ENCODE measurements at places on chromosomes 13 and 19. TPM values are rescaled to one million over a fixed set of nuclear protein-coding genes. Genes with fewer than 3 reads are reported as not detected.

Gene ZNF560
- polyA plus RNA-seq = 0.05 TPM

Gene IZUMO2
- polyA plus RNA-seq = not detected

Gene IGFL1
- not detected for polyA plus RNA-seq

Gene ARRDC5
- polyA plus RNA-seq = 0.41 TPM

Gene IRS2
- polyA plus RNA-seq = 1.8 TPM

Gene MAST3
- polyA plus RNA-seq = 9.5 TPM

Gene KLF5
- 67.7 TPM for polyA plus RNA-seq

Gene ZNF419
- 12.7 TPM for polyA plus RNA-seq

Gene PRR36
- 2.9 TPM for polyA plus RNA-seq

DNA sequence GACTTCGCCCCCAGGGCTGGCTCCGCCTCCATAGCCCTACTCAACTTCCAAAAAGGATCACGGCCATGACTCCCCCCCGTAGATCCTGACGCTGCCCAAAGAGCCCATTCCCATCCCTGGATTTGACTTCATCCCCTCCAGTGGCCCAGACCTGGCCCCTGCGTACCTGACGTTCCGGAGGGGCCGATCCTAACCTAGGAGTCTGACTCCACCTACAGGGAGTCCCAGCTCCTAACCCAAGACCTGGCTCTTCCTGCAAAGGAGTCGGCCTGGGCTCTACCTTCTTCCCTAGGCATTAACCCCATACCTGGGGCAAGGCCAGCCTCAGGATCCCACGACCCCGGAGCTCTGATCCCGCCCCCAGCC is 10.8 kb downstream of the STAP2 start:
- DNase-seq = no peak

- no peak for DNase-seq
These were observed 595 bp downstream of the XAB2 start for GRCh38 chr19:7628589-7629311.

- DNase-seq = no peak
These were observed 13.1 kb downstream of the CEBPA start for GRCh38 chr19:33289261-33289660.

DNA sequence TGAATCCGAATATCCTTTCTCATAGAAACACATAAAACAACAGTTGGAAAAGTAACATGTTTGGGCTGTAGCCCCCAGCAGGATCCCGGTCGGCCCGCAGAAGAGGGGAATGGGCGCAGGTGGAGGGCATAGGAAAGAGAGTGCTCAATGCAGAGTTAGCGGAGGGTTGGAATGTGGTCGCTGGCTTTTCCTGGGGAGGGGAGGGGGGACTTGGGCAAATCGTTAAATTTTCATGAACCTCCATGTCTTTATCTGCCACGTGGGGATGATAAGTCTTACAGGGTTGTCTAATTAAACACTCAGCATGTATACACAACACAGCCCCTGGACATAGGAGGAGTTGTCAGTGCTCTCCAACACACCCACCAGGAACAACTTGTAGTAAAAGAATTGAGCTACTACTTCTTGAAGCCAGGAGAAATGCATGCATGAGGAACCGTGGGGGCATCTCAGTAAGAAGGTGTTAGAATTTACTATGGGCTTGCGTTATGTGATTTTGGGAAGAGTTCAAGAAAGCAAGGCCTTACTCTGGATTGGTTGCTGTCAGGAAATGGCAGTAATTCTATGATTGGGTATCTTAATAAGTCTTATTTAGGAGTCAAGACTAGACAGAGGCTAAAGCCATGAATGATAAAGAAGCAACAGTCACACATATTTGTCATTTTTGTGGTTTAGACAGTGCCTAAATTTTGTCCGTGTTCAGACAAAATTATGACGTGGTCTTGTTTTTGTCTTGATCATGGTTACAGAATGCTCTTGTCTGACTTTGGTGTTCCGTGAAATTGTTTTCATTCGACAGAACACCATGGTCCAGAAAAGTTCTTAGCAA is 671 bp upstream of the SLC46A3 start:
- no peak for DNase-seq

GRCh38 chr19:17762505-17763229 is 11.4 kb downstream of the FCHO1 start:
- no peak for DNase-seq

GRCh38 chr19:46076951-46077814 is 36.4 kb upstream of the IGFL4 start:
- DNase-seq = peak; percentile 29

DNA sequence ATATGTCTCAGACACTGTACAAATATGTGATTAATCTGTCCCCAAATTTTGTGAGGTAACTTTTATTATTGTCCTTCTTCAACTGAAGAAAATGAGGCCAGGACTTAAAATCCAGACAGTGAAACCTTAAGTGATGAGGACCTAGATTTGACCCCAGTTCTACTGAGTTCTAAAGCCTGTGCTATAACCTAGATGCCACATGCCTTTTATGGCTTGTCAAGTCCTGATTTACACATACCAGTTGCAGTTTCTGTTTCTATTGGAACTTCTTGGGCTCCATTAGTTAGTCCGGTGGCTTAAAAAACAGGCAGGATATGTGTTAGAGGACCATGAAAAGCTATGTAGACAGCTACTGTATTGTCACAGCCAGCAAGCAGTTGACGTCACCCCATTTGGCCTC is 436.5 kb upstream of the KLHL1 start:
- DNase-seq = no peak

- DNase-seq = no peak
These were observed 529.5 kb downstream of the LIG4 start for GRCh38 chr13:107685876-107686275.

DNA sequence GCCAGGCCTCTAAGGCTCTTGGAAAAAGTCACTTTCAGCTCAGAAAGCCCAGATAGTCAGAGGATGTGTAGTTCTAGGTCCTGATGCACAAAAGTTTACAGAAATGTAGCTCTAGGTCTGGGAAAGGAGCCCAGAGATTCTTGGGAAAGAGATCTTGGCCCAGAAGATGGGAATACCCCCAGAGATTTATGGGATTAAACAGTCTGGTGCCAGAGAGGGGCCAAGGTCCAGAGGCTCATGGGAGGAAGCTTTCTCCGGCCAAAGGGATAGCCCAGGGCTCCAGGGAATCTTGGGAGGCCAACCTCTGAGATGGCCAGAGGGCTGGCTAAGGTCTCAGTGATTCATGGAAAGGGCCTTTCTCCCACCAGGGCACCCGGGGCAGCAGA is 15.2 kb downstream of the BCAT2 start:
- DNase-seq = no peak

GRCh38 chr19:48867123-48867745 is 1.2 kb downstream of the PLEKHA4 start:
- DNase-seq = no peak

DNA sequence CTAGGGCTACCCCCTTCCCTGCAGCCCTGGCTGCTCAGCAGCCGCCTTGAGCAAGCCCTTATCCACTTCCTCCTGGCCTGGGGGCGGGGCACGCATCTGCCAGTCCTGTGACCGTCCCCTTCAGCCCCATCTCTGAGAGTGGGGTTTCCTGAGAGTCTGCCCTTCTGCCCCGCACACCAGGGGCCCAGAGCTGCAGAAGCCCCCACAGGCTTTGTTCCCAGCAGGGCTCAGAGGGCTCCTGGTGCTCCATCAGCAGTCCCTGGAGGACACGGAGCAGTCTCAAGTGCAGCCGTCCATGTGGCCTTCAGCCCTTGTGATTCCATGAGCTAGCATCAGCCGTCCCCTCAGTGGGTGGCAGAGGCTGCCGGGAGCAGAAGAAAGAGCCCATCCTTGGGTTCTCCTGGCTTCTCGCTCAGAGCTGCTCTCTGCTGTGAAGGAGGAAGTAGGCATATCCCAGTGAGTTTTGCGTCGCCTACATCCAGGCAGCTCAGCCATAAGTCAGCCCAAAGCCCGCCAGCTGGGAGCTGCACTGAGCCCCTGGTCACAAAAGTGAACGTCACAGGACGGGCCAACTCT is 16.3 kb downstream of the MYO9B start:
- DNase-seq = no peak

DNA sequence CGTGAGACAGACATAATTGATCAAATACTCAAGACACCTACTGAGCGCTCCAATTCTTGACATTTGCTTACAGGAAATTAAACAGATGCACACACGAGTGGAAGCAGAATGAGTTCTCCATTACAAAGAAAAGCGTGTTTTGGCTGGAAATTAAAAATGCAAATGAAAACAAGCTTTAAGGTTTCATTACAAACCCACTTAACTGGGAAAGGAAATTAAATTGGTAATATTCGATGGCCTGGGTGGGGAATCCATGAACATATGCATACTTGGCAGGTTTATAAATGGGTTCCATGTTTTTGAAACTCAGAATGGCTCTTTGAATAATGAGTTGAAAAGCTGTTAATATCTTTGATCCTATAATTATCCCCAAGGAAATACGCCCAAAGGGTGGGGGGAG is 178.0 kb downstream of the IER2 start:
- no peak for DNase-seq

DNA sequence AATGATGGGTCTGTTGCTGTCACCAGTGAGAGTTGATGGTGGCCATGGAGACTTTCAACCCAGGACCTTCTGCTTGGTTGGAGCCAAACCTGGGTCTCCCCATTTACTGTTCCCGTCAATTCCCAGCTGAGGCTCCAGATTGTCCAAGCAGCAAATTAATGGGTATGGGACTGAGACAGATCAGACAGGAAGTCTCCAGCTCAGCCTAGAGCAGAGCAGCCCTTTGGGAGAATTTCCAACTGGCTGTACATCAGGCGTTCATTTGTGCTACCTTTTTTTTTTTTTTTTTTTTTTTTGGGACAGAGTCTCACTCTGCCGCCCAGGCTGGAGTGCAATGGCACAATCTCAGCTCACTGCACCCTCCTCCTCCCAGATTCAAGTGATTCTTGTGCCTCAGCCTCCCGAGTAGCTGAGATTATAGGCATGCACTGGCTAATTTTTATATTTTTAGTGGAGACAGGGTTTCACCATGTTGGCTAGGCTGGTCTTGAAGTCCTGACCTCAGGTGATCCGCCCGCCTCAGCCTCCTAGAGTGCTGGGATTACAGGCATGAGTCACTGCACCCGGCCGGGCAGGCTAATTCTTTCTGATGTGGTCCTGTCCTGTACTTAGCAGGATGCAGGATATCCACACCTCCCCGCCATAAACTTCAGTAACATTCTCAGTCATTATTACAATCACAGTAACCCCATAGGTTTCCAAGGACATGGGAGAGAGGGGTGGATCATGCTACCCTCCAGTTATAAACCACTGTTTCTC is 9.3 kb downstream of the MAP3K10 start:
- no peak for DNase-seq

- DNase-seq = peak; percentile 20
These were observed 551 bp downstream of the FZR1 start for GRCh38 chr19:3506384-3507340.

DNA sequence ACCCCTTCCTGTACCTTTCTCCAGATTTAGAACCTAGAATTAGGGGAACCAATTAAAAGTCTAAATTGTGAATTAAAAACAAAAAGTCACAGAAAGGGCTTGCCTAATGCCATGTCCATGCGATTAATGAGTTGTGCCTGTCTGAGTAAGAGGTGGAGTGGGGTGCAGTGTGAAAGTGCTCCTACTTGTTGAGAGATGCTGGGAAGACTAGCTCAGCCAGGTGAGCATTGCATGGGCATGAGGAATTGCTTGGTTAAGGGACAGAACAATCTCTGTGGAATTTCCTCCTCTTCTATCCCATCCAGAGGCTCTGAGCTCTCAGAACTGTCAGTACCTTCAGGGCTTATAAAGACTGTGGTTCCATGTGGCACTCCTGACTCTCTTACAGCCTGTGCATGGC is 159.0 kb upstream of the UBL3 start:
- no peak for DNase-seq

DNA sequence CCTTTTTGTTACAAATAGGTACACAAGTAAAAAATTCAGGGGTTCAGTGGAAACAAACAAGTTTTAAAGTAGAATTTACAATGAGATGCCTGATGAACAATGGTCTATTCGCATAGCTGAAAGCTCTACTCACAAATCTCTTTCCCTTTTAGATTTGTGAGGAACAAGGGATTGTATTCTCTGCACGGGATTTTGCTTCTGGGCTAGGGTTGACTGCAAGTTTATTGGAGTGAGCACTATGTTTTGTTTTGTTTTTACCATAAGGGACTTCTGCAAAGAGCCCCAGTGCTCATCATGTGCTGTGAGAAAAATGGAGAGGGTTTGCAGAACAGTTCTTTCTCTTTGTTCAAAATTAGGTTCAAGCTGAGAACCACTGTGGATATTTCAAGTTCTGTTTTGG is 160.5 kb downstream of the DLEU7 start:
- DNase-seq = no peak

- DNase-seq = no peak
These were observed 630 bp downstream of the COQ8B start for GRCh38 chr19:40716031-40716481.

GRCh38 chr13:20197361-20197834 is 4.7 kb upstream of the GJB2 start:
- DNase-seq = peak; percentile 57

DNA sequence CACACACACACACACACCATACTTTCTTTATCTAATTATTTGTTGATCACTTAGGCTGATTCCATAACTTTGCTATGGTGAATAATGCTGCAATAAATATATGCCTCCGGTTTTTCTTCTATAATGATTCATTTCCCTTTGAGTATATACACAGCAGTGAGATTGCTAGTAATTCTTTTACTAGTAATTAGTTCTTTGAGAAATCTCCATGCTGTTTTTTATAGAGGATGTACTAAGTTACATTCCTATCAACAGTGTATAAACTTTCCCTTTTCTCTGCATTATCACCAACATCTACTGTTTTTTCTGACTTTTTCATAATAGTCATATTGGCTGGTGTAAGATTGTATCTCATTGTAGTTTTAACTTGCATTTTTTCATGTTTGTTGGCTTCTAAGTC is 1405.1 kb downstream of the PCDH9 start:
- no peak for DNase-seq

DNA sequence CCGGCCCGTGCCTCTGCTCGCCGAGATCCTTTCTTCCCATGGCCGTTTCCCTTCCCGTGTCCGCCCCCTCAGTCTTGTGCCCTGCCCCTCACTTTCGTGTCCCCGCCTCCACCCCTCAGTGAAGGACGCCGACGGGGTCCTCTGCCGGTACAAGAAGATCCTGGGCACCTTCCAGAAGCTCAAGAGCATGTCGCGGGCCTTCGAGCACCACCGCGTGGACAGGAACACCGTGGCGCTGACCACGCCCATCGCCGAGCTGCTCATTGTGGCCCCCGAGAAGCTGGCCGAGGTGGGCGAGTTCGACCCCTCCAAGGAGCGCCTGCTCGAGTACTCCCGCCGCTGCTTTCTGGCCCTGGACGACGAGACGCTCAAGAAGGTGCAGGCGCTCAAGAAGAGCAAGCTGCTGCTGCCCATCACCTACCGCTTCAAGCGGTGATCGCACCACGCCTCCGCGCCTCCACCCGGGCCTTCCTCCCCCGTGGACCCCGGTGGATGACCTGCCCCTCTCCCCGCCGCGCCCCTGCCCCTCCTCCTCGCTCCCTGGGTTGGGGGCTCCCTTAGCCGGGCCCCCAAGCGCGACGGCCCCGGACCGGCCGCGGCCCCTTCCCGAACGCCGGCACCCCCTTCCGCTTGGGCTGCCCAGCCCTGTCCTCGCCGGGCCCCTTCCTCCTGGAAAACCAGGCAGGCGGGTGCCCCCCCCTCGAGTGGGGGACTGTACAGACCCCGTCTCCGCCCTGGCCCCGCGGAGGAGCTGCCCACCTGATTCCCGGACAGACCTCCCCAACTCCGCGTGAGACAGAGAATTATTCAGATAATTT is 2.3 kb upstream of the U2AF2 start:
- no peak for DNase-seq
